Activated naive CD4-positive, alpha-beta T cell treated with anti-CD3 and anti-CD28 coated beads, Interleukin-2, amount 10 ng/mL, durations not matched to agents 7 days and 5 days (primary cell): ENCODE measurements at places on chromosomes 2 and 18.
A peak's percentile ranks its signal among the peaks of the same experiment; 100 is the strongest.

DNA sequence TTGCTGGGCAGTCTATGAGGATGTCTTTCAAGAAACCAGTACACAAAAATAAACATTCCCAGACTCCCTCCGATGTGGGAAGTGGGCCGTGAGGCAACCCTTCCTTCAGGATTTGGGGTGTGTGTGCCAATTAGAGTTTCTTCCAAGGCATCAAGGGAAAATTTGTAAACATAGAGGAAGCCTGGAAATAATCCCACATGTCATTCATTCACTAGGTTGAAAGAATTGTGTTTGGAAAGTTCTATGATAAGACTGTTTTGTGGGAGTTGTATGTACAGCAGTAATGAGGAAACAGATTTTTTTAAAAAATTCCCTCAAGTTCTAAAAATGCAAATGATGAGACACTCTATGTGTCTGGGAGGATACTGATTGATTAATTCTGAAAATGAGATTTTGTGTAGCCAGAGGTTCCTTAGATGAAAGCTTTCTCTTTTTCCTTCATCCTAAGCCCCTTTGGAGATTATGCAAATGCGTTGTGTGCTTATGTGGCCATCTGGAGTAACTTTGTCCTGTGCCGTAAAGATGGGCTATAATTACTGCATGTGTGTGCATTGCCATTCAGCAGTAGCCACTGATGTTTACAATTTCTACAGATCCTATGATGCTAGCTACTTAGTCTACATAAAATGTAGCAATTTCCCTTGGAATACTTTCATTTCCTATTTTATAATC, 107.8 kb upstream of the TPO start:
- DNase-seq: no peak
- no peaks in the 10 kb centered on the region for H3K27me3 ChIP-seq
- H3K27ac ChIP-seq: no peak overlapping the region
- no peaks in the 10 kb centered on the region for H3K36me3 ChIP-seq

- H3K27ac ChIP-seq: no peak overlapping the region
- no peak overlapping the region for H3K4me3 ChIP-seq
- DNase-seq: no peak
- H3K36me3 ChIP-seq: no peaks in the 10 kb centered on the region
- H3K4me1 ChIP-seq: no peaks in the 10 kb centered on the region
Observed at GRCh38 chr2:45813003-45813941, 161.8 kb downstream of the PRKCE start.

- H3K27ac ChIP-seq: no peak overlapping the region
- no peaks in the 10 kb centered on the region for H3K27me3 ChIP-seq
- no peak overlapping the region for H3K4me3 ChIP-seq
- DNase-seq: no peak
- H3K36me3 ChIP-seq: peaks cover 15% of the 10 kb centered on the region
- H3K4me1 ChIP-seq: peaks cover 54% of the 10 kb centered on the region
Observed at GRCh38 chr18:13454363-13455150, 236.0 kb downstream of the LDLRAD4 start.

- no peak overlapping the region for H3K27ac ChIP-seq
- no peak for DNase-seq
Observed at GRCh38 chr2:21013043-21013816, 30.6 kb downstream of the APOB start.

- H3K4me3 ChIP-seq: no peak overlapping the region
- no peaks in the 10 kb centered on the region for H3K4me1 ChIP-seq
- no peaks in the 10 kb centered on the region for H3K36me3 ChIP-seq
- peaks cover 10% of the 10 kb centered on the region for H3K27me3 ChIP-seq
Observed at GRCh38 chr2:46683541-46683940, 204.2 kb downstream of the TMEM247 start.

GRCh38 chr18:44424645-44425035, 256.0 kb upstream of the SETBP1 start:
- DNase-seq: no peak
- no peaks in the 10 kb centered on the region for H3K36me3 ChIP-seq
- no peaks in the 10 kb centered on the region for H3K4me1 ChIP-seq
- H3K4me3 ChIP-seq: no peak overlapping the region
- no peak overlapping the region for H3K27ac ChIP-seq

- peaks cover 10% of the 10 kb centered on the region for H3K27me3 ChIP-seq
- no peak overlapping the region for H3K4me3 ChIP-seq
- H3K4me1 ChIP-seq: no peaks in the 10 kb centered on the region
- H3K27ac ChIP-seq: no peak overlapping the region
- no peaks in the 10 kb centered on the region for H3K36me3 ChIP-seq
Observed at GRCh38 chr18:61842146-61842545, 50.7 kb downstream of the RNF152 start.

DNA sequence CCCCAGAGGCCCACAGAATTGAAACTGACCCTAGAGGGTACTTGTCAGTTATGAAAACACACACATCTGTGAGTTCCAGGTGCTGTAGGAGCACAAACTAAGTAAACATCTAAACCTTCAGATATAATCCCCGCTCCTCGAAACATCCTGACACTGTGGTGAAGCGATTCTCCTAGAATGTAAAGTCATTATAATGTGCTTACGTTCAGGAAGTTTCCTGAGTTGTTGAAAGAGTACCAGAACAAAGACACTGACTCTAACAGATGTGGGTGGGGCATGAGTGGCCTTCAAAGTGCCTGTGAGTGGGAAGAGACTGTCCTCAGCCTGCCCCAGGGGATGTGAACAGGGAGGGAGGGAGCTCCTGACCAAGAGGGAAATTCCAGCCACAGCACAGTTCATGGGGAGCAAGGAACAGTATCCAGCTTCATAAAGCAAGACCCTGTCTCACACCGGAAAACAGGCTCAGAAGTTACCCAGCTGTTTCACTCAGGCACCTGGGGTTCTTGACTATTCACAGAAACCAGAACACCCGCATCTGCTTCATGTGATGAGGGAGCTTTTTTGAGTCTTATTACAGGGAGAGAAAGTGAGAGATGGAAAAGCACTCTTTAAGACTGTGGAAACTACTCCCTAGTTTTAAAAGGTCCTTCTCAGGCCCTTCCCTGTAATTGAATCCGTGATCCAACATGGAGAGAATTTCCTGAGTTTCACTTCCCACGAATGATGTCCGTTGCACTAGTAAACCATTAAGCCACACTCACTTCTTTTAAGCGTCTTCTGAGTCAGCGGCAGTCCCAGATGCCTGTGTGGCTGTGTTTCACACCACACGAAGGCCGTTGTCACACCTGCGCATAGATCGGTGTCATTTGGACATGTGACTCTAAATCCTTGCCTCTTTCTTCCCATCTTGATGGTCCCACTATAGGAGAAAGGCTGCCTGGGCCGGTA, 88.6 kb upstream of the EML6 start:
- H3K4me1 ChIP-seq: peaks cover 41% of the 10 kb centered on the region
- H3K4me3 ChIP-seq: no peak overlapping the region
- no peaks in the 10 kb centered on the region for H3K27me3 ChIP-seq
- peaks cover 82% of the 10 kb centered on the region for H3K36me3 ChIP-seq
- peak overlapping the region; percentile 62 for H3K27ac ChIP-seq
- DNase-seq: peak; percentile 36

- no peak within 1 kb of the TSS for H3K4me3 ChIP-seq
- H3K27me3 ChIP-seq: peaks cover 48% of the 10 kb centered on the region
- no peaks in the 10 kb centered on the region for H3K36me3 ChIP-seq
- peaks cover 7% of the 10 kb centered on the region for H3K4me1 ChIP-seq
- peak; percentile 53 for DNase-seq
Observed at GRCh38 chr18:59697236-59697932, at the start of gene CCBE1. CCBE1 (minus strand) TSS chr18:59697423.

GRCh38 chr2:42547014-42547413, 21.4 kb upstream of the MTA3 start:
- H3K27ac ChIP-seq: no peak overlapping the region
- H3K27me3 ChIP-seq: no peaks in the 10 kb centered on the region
- no peak overlapping the region for H3K4me3 ChIP-seq

DNA sequence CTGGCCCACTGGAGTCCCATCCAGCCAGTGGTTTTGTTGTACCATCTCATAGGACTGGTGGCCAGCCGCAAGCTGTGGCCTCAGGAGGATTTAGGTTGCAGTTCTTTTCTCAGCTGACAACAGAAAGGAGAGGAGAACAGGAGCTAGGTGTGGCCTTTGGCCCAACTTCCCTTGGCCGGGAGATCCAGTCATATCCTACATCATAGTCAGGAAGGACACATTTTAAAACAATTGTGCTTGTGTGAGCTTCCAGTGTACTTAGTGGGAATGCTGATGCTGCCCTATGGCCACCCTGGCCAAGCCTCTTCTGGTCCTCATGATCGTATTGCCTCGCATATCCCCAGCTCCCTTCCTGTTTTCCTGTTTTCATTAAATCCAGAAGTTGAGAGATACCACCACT, 98.1 kb downstream of the WDSUB1 start:
- peaks cover 7% of the 10 kb centered on the region for H3K27me3 ChIP-seq
- no peak overlapping the region for H3K27ac ChIP-seq
- H3K4me3 ChIP-seq: no peak overlapping the region
- no peak for DNase-seq
- H3K36me3 ChIP-seq: no peaks in the 10 kb centered on the region
- no peaks in the 10 kb centered on the region for H3K4me1 ChIP-seq

- H3K4me1 ChIP-seq: no peaks in the 10 kb centered on the region
- no peak overlapping the region for H3K27ac ChIP-seq
- DNase-seq: no peak
Observed at GRCh38 chr2:27860111-27860510, 30.1 kb downstream of the RBKS start.

DNA sequence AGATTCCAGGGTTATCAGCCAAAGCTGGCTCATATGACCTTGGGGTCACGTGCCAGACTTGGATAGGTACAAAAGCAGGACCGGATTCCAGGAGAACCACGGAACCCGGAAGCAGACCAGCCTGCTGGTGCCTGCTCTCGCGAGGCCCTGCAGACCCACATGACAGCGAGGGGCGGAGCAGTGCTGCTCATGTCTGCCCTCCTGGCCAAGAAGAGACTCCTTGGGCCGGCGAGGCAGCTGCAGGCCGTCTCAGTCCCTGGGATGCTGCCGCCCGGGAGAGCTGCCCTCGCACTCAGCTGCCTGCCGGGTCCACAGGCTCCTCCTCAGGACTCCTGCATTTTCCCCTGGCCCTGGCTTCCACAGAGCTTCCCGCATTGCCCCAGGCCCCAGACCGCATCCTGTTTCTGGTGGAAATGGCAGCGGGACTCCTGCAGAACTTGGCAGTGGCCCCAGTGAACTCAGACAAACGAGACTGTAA, 739.5 kb downstream of the SOCS6 start:
- H3K27me3 ChIP-seq: no peaks in the 10 kb centered on the region
- H3K4me1 ChIP-seq: no peaks in the 10 kb centered on the region
- no peak overlapping the region for H3K4me3 ChIP-seq
- no peak overlapping the region for H3K27ac ChIP-seq

- H3K36me3 ChIP-seq: no peaks in the 10 kb centered on the region
- peaks cover 11% of the 10 kb centered on the region for H3K4me1 ChIP-seq
- DNase-seq: no peak
- H3K27me3 ChIP-seq: peaks cover 13% of the 10 kb centered on the region
Observed at GRCh38 chr2:109397893-109398292, 215.9 kb downstream of the SEPTIN10 start.

DNA sequence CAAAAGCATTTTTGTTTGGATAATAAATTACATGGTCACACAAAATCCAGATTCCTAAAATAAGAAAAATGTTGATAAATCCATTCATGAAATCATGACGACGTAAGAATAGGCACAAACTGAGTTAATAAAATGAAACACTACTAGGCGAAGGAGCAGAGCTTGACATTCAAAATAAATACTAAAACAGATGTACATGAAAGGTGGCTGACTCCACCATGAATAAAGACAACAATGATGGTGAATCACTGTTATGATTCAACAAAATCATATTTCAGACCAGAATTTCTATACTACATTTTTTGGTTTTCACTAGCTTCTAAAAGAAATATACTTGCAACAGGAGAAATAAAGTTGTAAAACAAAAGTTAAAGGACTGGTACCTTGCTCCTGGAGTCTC, 122.0 kb upstream of the RNU4ATAC start:
- no peak overlapping the region for H3K27ac ChIP-seq
- H3K36me3 ChIP-seq: peaks cover 29% of the 10 kb centered on the region

GRCh38 chr18:77061946-77062517, 70.6 kb downstream of the MBP start:
- H3K4me1 ChIP-seq: peaks cover 89% of the 10 kb centered on the region
- peaks cover 75% of the 10 kb centered on the region for H3K36me3 ChIP-seq
- peak overlapping the region; percentile 100 for H3K27ac ChIP-seq
- peak overlapping the region; percentile 55 for H3K4me3 ChIP-seq
- DNase-seq: peak; percentile 59

GRCh38 chr2:190452433-190452832, 44.3 kb downstream of the MFSD6 start:
- H3K27me3 ChIP-seq: no peaks in the 10 kb centered on the region
- DNase-seq: no peak
- H3K27ac ChIP-seq: no peak overlapping the region
- peaks cover 23% of the 10 kb centered on the region for H3K36me3 ChIP-seq

DNA sequence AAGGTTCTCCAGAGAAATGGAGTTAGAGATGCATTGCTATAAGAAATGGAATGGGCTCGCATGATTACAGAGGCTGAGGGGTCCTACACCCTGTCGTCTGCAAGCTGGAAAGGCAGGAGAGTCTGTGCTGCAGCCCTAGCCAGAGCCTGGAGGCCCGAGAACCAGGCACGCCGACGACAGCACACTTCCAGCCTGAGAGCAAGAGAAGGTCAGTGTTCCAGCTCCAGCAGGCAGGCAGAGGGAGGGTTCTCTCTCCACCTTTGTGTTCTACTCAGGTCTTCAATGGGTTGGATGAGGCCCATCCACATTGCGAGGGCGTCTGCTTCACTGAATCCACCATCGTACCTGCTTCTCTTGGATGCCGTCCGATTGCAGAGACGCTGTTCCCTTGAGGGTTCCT, 177.6 kb upstream of the HDAC4 start:
- H3K36me3 ChIP-seq: no peaks in the 10 kb centered on the region
- no peak overlapping the region for H3K4me3 ChIP-seq
- peaks cover 8% of the 10 kb centered on the region for H3K27me3 ChIP-seq
- no peaks in the 10 kb centered on the region for H3K4me1 ChIP-seq
- no peak for DNase-seq

DNA sequence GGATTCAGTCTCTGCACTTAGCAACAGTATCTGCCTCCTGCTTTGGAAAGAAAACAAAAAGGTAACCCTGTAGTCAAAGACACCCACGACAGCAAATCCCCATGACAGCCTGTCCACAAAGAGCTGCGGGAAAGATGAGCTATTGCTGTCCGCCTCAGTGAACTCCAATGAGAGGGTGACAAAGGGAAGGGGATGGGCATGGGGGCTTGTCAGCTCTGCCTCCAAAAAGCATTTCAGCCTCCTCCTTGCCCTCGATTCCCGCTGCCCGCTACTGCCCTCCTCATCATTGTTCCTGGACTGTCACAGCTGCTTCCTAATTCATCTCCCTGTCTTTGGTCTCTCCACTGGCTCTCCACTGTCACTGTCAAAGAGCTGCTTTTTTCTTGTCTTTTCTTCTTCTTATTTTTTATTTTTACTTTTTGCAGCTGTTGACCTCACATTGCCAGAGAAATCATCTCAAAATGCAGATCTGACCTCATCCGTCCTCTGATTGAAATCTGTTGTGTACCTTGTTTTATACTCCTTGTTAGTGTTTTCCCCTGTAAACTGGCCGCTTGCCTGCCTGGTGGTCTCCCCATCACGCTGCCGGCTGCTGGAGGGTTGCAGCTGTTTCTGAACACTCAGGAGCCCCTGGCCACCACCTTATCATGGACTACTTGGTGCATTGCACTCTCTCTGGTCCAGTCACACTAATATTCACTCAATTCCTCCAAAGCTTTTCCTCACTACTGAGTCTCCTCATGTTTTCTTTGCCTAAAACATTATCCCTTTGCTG, 7.9 kb upstream of the E2F6 start:
- H3K27me3 ChIP-seq: peaks cover 8% of the 10 kb centered on the region
- no peaks in the 10 kb centered on the region for H3K4me1 ChIP-seq
- no peak overlapping the region for H3K4me3 ChIP-seq
- no peaks in the 10 kb centered on the region for H3K36me3 ChIP-seq
- H3K27ac ChIP-seq: no peak overlapping the region
- DNase-seq: no peak

GRCh38 chr2:191976436-191976835, 129.5 kb upstream of the CAVIN2 start:
- no peak overlapping the region for H3K4me3 ChIP-seq
- DNase-seq: no peak
- peaks cover 4% of the 10 kb centered on the region for H3K27me3 ChIP-seq
